ENCODE measurements at places on chromosomes 6 and 20.

- no peak for DNase-seq
These were observed 111.2 kb upstream of the PTPN1 start for GRCh38 chr20:50398821-50399554.

GRCh38 chr20:44646023-44646640, 5.4 kb downstream of the ADA start:
- peak; percentile 97 for DNase-seq

DNA sequence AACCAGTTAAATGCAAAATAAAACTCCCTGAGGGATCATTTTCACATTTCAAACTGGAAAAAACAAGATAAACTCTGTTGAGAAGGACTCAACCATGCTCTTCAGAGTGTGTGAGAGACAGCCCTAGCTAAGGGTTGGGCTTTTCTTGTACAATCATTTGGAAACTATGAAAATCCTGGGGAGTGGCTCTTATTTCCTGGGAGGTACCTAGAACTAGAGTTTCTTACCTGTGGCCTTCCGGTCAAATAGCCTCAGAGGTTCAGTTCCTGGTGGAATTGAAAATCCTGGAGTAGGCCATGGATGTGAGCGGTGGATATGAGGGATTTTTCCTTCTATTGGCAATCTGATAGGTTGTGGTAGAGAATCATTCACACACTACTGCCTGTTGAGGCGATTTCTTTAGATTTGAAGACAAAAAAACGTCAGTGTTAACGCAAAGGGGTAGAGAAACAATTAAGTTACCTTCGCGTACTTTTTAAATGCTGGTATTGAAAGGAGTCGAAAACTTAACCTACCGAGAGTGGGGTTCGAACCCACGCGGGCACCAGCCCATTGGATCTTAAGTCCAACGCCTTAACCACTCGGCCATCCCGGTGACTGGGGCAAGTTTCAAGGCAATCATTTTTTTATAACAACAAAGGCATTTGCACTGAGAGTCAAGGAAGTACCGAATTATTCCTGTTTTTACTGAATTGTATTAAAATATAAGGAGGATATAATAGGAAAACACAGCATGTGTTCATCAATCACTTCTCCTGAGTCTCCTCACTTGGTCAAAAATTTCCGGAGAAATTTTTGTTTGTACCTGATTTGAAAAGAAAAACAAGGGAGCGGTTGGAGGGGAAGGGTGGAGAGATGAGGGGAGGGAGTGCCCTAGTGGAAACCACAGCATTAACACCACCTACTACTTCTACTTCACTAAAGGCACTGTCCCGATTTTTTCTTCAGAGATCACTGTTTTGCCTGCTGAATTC, 191.3 kb downstream of the OR2B2 start:
- DNase-seq: no peak

GRCh38 chr20:8997701-8998117, 71.2 kb upstream of the PLCB4 start:
- DNase-seq: no peak

GRCh38 chr6:30619561-30619960, 1.9 kb downstream of the MRPS18B start:
- DNase-seq: no peak

DNA sequence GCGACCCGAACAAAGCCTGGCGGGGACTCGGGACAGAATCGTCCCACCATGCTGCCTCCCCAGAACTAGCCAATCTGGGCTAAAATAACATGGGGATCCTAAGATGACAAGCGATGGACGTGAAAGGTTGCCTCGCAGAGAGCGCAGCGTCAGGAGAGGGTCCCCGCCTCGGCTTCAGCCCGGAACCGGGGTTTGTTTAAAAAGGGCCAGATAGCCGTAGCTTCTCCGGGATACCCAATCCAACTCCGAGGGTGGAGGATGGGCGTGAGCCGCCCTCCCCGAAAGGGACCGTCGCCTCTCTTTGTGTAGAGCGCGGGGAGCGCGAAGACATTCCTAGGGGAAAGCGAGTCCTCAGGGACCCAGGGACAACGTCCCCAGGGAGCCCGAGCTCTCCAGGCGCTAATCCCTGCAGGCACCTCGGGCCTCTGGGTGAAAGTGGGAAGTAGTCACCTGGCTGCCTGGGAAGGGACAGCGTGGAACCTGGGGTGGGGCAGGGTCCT, 643 bp downstream of the CD24 start:
- DNase-seq: no peak

DNA sequence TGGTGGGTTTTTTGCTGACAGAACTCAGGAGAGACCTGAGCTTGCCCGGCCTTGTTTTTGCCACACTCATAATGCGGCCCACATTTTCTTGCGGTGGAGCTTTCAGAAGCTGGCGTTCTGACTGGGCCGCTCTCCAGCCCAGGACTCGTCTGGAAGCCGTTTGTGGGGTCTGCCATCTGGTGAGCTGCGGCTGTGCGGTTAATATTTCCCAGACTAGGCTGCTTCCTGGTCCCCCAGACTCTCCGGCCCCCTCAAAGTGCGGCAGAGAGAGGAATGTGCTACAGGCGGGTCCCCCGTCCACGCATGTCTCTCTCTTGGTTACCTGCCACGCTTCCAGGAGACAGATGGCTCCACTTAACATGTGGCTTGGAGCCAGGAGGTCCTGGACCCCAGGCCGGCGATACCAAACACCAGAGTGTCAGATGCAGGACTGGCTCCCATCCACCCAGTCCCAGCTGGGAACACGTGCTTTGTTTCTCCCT, 128.9 kb upstream of the PMEPA1 start:
- no peak for DNase-seq

- DNase-seq: no peak
These were observed 34.5 kb upstream of the DUSP22 start for GRCh38 chr6:257774-258173.

DNA sequence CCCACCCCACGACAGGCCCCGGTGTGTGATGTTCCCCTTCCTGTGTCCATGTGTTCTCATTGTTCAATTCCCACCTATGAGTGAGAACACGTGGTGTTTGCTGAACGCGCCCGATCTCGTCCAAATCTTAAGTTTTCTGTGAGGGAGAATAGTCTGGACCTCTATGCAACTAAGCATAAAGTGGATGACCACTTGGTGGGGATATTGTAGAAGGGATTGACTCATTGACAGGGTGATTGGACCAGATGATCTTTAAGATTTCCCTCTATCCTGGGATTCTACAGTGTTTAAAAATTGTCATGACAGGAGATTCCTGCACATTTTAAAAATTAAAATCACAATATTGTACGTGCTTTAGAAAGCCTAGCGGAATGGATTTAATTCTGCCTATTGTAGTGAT, 141.3 kb downstream of the TRMT11 start:
- DNase-seq: no peak

- DNase-seq: no peak
These were observed at the start of gene GJA1 for GRCh38 chr6:121435444-121436069. TSS of gene GJA1 (plus strand) at chr6:121435646. CDS start at chr6:121446848, 11,202 bp downstream.

DNA sequence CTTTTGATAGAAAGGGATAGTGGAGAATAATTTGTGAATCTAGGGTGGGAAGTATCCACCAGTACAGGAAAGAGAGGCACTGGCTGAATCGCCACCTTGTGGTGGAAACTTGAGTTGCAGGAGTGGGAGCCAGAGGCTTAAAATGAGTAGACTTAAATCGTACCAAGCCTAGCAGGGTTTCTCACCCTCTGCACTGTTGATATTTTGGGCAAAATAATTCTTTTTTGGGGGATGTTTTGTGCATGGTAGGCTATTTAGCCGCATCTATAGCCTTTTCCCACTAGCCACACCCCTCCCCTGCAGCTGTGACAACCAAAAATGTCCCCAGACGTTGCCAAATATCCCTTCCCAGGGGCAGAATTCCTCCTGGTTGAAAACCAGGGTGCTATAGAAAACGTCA, 119.1 kb downstream of the DHX35 start:
- DNase-seq: peak; percentile 75
